ENCODE measurements at places on chromosomes 5 and 9.

DNA sequence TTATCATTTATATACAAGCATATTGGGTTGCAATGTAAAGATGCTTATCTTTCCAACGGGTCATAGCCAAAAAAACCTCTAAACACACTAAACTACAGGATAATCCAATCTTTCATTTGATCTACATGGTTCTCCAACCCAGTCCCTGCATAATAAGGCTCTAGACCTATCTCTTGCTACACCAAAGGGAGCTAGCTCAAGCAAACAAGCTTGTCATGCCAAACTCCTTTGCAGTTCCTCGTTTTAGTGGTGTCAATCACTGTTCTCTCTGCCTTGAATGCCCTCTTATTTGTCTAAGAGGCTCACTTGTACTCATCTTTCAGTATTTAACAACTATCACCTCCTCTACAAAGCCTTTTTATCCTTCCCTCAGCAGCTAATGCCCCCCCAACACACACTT lies 5.6 kb downstream of the HOMER1 start:
- no peak for DNase-seq

GRCh38 chr5:6399980-6400910 lies 21.9 kb upstream of the MED10 start:
- DNase-seq, result peak; percentile 26

DNA sequence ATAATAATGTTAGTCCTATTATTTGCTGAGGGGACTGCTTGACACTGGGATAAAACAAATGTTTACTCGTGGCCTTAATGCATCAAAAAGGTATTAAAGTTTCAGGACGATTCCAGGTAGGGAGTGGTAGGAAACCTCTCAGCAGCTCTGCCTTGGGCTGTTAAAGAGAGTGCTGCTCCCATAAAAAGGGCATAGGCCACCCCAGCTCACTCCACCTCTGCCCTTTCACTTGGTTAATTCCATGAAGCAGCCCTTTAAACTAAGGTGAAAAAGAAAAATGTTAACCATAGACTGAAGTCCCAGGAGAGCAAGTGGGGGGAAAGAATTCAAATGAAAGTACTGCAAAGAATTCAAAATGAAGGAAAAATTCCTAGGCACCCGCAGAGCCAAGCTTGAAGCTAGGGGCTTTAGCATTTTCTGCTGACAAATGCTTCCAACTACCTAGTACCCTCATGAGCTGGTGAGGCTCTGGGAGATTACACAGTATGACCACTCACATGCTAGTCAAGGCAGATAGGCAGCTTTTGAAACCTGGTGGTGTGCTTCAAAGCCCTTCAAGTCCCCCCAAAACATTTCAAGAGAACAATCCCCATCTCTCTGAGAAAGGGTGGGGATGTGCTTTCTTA lies 8.5 kb downstream of the KLF9 start:
- DNase-seq, result no peak

DNA sequence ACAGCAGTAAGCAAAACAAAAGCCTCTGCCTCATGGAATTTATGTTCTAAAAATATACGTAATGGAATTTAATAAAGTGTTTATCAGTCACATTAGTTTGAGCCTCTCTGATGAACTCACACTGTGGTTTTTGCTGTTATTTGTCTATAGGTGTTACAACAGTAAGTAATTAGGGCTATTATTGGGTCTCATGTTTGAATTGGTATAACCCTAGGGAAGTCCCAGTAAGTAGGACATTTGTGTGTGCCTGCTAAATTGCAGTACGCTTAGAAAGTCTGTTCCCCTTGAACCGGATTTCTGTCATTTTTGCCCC lies 197.6 kb downstream of the NR3C1 start:
- DNase-seq, result no peak

- no peak for DNase-seq
Observed at GRCh38 chr5:3218916-3219650, 376.5 kb upstream of the IRX1 start.

GRCh38 chr5:8766448-8766847 lies 779.4 kb downstream of the SEMA5A start:
- no peak for DNase-seq

GRCh38 chr9:33455945-33456344 lies 8.6 kb upstream of the AQP3 start:
- DNase-seq, result no peak

GRCh38 chr9:69573651-69574050 lies 98.5 kb downstream of the APBA1 start:
- no peak for DNase-seq

DNA sequence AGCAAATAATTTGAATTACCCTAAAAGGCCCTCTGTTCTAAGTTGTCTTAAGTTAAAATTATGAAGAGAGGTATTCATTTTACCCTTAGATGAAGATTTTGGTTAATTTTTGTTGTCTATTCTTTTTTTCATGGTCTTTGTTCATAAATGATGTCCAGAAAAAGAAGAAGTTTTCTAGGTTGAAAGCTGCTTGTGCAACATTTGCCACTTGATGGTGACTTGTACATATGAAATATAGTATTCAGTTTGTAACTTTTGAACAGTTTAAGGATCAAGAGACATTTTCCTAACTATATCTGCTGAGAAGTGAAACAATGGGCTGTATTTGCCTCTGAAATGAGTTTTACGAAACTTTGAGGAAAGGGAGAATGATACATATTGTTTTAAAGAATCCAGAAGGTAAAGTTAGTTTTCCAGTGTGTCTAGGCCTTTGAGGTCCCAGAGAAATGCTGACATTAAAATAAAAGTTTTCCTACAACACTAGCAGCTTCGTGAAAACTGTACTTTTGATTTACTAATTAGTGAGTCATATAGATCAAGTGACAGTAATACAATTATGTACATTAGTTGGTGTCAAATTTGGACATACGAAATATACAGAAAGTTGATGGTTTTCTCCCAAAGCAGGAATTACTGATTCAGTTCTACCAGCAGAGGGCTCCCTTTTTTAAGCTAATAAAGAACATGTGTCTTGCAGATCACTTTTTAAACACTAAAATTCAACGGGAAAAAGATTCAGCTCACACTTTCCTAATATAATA lies 70.5 kb downstream of the PIK3R1 start:
- no peak for DNase-seq

DNA sequence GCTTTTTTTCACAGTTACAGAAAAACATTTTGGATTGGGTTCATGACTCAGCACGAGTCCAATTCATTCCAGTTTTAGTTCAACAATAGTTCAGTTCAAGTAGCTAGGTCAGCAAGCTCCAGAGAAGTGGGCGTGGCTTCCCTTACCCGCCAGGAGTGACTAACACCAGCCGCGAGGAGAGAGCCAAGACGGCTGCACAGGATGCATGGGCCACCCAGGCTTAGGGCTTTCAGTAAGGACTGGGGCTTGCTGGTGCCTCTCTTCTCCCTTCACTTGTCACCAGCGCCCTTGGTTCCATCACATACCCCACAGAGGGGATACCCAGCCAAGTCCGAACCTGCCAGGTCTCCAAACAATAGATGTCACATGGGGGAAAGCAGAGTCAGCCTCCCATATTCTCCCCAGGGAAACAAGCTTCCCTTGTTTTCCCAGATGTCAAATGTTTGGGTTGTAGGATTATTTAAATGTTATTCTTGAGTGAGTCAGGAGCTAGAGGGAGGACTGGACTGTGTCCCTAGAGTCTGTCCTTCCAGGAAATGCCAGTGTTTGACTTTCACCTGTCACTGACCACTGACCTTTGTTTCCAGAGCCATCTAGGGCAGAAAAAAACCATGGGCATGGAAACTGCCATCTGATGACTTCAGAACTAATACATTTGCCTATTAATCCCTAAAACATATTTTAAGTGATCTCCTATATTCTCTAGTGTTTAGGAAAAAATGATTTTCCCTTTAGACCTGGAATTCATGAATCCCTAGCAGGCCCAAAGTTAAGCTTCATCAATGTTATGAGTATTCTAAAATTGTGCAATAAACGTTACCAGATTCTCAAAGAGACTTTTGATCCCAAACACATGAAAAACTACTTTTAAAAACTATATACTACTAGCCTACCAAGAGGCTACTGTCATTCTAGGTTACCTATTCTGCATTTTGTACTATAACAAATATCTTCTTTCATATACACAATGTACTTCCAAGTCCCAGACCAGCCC lies 51.9 kb downstream of the NIPAL4 start:
- peak; percentile 94 for DNase-seq

GRCh38 chr5:124451721-124452383 lies 294.6 kb downstream of the ZNF608 start:
- no peak for DNase-seq

DNA sequence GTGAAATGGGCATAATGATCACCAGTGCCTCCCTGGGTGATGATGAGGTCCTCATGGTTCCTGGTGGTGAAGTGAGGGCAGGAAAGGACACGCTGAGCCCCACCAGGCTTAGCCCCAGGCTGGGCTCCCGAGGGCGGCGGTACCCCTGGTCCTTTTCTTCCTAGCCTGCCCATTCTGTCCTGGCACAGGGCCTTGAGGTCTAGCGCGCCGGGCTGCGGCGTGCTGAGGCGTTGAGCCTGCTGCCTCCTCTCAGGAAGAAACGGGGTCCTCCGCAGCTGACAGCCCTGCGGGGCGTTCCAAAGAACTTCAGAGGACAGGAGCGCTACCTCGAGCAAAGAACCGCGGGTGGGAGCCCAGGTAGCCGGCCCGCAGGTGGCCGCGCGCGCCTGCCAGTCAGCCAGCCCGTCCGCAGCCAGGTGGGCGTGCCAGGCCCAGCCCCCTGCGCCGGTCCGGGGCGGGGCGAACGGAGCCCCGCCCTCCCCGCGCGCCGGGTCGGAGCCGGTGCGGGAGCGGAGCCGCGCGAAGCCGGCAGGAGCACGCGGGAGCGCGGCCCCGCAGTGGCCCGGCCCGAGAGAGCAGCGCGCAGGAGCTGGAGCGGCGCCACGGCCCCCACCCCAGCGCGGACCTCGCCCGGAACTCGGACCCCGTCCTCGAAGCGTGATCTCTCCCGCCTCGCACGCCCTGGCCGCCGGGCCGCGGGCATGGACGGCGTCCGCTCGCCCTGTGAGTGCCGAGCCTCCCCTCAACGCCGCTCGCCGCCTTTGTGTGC lies at the start of gene WNK2:
Gene WNK2 (plus strand): TSS at position 477 of the 769 bp plus-strand sequence. CDS start 791 bp downstream, outside the sequence.
- DNase-seq, result no peak

GRCh38 chr5:61904730-61905129 lies 401.3 kb upstream of the KIF2A start:
- no peak for DNase-seq

GRCh38 chr5:109496112-109496511 lies 86.3 kb upstream of the PJA2 start:
- DNase-seq, result no peak

- no peak for DNase-seq
Observed at GRCh38 chr9:33304362-33304761, 14.0 kb downstream of the NFX1 start.

DNA sequence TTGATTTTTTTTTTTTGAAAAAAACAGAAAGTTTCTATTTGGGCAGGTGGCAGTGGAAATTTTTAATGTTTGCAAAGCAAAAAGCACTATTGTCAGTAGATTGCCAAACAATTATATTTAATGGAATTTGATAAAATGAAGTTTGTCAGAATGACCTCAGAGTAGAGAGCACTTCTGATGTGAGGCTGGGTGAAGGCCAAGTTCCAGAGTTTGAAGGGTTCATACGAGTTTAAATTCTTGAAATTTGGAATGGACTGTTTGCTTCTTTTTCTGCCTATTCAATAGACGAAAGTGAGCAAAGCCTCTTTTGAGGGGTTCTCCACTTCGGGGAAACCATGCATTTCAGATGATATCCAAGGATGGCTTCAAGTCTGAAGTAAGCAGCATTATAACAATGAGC lies 7.4 kb downstream of the SHC3 start:
- DNase-seq, result no peak

DNA sequence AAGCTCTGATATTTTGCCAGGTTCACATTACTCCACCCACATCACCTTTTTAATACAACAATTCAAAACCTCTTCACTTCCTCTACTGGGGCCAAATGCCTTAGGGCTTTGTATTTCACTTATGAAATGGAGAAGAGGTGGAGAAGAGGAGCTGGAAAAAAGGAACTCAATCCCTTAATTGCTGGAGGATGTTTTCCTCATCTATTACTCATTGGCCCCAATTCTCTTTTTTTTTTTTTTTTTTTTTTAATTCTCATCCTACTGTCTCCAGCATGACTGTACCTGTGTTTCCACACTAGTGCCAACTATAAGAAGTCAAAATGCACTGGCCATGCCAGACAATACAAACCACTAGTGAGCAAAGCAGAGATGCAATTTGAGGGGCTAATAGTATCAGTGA lies 20.9 kb downstream of the FAM13B start:
- no peak for DNase-seq

DNA sequence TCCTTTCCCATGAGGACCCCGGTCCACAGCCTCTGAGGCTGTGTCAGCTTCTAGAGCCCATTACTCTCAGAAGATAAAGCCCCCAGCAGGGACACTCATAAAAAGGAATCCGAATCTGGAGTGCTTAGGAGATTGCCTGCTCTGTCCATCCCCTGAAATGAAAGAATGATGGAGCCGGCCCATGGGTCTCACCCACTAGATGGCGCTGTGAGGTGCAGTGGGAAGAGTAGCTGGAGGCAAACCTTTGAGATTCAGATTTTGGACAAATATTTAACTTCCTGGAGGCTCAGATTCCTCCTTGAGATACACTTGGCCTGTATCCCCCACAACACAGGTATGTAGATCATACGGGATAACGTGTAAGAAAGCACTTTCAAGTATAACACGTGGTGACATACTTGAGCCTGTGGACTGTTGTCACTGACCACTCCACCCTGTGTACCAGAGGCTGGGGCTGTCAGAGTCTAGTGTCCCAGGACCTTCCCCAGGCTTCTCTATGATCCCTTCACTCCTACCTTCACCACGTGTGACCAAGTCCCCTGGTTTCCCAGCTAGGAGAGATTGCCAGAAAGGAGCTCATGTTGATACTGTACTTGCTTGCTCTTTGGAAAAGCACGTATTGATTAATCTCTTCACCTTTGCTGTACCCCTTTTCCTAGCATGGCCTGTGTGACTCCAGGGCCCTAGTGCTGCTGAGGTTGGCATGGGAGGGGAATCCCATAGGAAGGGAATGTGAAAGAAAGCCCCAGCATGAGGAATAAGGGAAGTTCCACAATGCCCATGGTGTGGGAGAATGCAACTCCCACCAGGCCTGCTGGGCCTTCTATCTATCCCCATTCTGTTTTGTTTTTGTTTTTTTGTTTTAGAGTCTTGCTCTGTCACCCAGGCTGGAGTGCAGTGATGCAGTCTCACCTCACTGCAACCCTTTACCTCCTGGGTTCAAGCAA lies 32.1 kb downstream of the TRMO start:
- DNase-seq, result no peak

GRCh38 chr9:136762915-136763648 lies 1.2 kb downstream of the LCN15 start:
- no peak for DNase-seq

- DNase-seq, result no peak
Observed at GRCh38 chr9:75185585-75186170, 97.4 kb downstream of the OSTF1 start.

- DNase-seq, result peak; percentile 75
Observed at GRCh38 chr5:179313849-179314521, 31.3 kb downstream of the ADAMTS2 start.

GRCh38 chr5:124074500-124074899 lies 562.5 kb downstream of the CSNK1G3 start:
- no peak for DNase-seq

Data from HFF-Myc (cell line).